ENCODE measurements at places on chromosomes 6 and 20.

DNA sequence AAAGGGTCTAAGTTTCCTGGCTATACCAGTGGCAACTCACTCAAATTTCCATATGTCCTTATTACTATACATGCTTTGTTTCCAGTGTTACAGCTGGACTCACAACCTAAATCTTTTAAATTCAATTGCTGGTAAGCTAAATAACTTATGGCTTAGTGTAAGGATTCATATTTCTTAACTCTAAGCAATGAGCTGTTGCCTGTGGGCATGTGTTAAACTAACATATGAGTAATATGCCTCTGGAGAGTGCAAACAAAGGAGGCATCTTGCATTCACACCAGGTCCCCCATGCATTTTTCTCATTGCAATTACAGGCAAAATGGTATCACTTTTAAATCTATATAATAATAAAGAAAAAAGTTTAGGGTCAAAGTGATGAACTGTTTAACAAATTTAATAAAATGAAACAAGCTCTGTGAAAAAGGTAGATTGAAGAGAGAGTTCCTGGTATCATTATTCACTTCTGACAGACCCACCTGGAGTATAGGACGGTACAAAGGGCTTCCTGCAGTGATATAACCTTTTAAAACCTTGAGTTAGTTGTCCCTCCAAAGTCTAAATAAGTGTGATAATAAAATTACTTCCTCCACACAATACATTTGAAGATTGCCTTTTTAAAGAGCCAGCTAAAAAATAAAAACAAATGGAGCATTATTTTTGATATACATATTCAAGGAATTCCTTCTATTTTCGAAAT, 57.6 kb upstream of the HMGCLL1 start:
- no peak for DNase-seq

- no peak for DNase-seq
These were observed 235.4 kb downstream of the CDKAL1 start for GRCh38 chr6:20769631-20770030.

GRCh38 chr6:154933181-154933827, 61.8 kb upstream of the TIAM2 start:
- no peak for DNase-seq

DNA sequence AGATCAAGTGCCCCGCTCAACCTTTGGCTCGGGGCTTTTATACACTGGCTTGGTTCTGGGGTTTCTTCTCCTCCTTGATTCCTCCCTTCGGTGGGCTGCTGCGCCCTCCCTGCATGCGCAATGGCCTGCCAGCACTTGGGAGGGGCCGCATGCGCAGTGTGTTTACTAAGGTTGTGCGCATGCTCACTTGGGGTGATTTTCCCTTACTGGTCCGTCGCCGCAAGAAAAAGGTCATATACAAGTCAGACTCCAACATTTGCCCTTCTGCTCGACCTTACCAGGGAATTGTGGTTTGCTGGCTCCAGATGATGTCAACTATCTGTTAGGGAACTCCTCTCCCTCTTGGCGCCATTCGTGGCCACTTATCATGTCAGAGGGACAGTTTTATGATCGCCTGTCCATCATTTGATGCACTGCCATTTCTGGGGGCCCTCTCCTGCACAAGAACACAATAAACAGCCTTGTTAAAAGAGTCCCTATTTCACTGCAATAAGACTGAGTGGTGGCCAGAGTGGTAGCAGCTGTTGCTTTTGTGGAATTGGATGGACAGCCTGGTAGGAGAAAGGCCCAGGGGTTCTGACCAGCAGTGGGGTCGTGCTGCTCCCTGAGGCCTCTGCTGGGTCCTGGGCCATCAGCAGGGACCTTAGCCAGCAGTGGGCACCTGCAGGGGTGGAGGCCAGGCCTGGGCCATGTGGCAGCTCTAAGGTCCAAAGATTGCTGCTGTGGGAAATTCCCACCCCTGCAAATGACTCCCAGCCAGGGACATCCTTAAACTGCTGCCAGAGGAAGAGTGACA, 2.8 kb upstream of the LBP start:
- DNase-seq: no peak

- no peak for DNase-seq
These were observed 65.5 kb downstream of the TSHZ2 start for GRCh38 chr20:53037621-53038020.

DNA sequence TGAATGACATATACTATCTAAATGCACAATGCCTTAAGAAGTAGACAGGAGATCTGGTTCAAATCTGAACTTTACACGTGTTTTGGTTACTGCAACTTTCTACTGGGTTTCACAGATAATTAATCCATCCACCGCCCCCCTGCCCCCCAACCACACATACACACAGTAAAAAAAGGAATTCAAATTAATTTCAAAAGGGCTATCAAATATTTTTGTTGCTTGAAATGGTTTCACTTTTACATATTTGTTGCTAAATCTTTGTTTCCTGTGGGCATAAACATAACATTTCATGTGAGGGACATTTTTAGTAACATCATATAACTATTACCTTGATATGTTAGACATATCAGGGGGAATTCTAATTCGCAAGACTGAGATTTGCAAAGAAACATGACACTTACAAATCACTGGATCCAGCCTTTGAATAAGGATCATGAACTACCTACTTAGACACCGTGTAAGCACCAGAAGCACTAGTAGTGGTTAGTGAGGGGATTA, 7.5 kb downstream of the NEDD9 start:
- no peak for DNase-seq

GRCh38 chr6:14274546-14275492, 157.2 kb downstream of the CD83 start:
- DNase-seq: no peak

DNA sequence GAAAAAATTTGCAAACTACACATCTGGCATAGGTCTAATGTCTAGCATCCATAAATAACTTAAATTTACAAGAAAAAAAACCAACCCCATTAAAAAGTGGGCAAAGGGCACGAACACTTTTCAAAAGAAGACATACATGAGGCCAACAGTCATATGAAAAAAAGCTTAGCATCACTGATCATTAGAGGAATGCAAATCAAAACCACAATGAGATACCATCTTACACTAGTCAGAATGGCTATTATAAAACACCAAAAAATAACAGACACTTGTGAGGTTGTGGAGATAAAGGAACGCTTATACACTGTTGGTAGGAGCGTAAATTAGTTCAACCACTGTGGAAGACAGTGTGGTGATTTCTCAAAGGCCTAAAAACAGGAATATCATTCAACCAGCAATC, 33.7 kb upstream of the EPB41L2 start:
- no peak for DNase-seq

GRCh38 chr6:121855521-121855920, 420.1 kb downstream of the GJA1 start:
- no peak for DNase-seq

GRCh38 chr6:105514306-105514705, 111.4 kb upstream of the PREP start:
- no peak for DNase-seq

GRCh38 chr20:25150016-25150415, 45.5 kb upstream of the ENTPD6 start:
- no peak for DNase-seq

GRCh38 chr20:46558511-46558959, 8.1 kb upstream of the OCSTAMP start:
- peak; percentile 36 for DNase-seq

DNA sequence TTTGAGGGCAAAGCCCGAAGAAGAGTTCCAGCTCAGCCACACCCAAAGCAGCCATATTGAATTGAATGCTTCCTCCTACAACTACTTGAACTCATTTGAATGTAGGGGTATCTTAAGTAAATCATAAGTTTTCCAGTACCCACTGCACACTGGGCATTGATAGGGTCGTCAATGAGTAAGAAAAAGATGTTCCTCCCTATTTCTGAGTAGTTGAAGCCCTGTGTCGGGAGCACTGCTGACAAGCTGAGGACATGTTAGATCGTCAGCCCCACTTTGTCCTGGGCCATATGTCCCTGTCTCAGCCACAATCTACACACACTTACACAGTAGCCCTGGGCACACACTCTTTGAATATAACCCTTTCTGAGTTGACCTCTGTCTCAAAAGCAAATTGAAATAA, 105.7 kb downstream of the ARHGAP18 start:
- DNase-seq: no peak

GRCh38 chr20:12458241-12458640, 540.5 kb downstream of the BTBD3 start:
- no peak for DNase-seq

DNA sequence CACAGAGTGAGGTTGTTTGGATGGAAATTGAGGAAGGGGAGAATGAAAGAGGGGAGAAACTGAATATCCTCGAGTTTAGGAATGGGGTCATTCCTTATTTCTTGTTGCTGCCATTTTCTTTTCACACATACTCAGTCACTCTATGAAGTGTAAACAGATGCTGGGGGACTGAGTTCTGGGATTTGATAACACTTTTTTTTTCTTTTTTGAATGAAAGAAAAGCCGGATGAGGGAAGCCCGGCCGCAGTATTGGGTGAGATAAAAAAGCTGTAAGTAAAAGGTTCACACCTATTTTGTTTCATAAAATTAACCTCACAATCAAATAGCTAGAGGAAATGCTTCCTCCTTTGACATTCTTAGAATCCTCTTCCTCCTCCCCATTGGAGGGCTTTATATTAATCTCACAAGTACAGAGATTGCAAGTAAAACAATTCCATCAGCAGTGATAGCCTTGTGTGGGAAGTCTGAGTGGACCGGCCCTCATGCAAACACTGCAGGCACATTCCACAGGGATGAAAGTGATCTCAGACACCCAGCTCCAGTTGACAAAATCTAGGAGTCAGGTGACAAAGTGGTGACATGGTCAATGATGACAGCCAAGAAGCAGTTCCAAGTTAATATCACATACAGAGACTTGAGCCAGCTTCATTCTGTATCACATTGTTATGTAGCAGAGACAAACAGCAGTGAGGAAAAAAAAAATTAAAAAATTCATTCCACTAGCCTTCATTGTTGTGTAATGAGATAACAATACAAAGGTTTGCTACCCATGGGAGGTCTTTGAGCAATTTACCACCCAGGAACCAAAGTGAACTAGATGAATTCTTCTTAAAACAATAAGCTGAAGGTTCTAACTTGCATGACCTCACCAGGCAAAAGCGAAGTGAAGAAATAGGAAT, 391.1 kb upstream of the HSF2 start:
- no peak for DNase-seq

DNA sequence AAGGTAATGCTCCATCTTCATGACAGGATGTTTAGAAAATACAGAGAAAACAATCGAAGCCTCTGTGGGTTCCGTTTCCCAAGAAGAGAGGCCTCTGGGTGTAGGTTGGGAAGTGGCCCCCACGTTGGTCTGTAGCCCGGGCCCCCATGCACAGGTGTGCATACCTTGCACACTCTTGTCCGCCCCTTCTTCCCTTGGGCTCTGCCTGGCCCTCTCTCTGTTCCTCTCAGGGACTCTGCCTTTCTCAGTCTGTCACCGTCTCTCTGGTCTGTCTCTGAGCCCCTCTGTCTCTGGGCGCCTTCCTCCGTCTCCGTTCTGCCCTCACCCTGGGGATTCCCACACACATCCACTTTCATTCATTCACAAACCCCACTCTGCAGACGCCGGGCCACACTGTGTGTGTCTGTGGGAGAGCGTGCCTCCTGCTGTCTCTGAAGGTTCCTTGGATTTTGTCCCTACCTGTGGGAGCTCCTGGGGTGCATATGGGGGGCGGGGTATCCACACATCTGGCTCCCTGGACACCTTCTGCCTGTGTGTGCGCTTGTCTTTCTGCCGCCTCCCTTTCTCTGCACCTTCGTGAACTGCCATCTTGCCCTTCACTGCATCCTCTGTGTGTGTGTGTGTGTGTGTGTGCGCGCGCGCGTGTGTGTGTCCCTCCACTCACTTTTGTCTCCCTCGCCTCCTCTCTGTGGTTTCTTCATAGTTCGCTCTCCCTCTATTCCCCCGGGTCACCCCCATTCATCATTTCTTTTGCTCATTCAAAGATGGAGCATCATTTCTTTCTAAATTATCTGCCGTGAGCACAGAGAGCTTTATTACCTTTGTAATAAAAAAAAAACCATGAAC, 75.3 kb downstream of the SRC start:
- DNase-seq: no peak

DNA sequence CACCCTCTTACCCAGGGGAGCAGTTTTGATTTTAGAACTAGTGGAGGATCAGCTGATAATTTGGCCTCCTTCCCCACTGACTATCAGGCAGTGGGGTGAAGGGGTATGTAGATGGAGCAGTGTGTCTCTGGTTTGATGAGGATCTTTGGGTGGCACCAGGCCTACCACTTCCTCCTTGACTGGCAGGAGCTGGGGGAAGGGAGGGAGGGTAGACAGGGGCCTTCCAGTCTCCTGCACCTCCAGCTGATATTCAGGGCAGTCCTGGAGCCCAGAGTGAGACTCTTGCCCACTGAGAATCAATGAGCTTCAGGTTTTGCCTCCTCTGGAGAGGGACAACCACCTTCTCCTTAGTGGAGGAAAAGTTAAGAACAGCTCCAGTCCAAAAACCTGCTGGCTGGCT, 3.2 kb downstream of the DEF6 start:
- no peak for DNase-seq

DNA sequence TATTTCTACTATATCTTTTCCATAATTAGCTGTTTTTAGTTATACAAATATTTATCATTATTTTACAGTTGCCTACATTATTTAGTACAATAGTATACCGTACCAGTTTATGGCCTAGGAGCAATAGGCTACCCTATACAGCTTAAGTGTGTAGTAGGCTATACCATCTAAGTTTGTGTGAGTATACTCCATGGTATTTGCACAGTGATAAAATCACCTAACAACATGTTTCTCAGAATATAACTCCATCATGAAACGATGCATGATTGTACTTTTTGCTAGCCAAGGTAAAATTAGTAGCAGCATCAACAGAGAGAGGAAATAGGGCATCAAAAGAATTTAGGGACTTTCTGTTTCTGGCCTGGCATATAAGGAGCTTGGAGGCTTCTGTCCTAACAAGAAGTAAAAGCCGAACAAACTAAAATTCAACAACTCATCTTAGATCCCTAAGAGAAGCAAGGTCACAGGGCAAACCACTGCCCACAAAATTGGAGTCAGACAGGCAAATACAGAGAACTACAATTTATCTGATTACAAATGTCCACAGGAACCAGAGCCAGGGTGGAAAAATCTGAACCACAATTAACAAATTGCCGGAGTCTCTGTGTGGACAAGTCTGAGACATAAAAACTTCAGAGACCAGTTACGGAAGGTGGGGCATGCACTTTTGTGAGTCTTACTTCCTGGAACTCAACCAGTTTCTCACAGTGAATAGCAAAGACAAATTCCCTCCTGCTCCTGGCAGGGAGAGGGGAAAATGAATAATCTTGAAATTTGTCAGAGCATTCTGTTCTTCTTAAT, 671.4 kb downstream of the RFPL4B start:
- no peak for DNase-seq

DNA sequence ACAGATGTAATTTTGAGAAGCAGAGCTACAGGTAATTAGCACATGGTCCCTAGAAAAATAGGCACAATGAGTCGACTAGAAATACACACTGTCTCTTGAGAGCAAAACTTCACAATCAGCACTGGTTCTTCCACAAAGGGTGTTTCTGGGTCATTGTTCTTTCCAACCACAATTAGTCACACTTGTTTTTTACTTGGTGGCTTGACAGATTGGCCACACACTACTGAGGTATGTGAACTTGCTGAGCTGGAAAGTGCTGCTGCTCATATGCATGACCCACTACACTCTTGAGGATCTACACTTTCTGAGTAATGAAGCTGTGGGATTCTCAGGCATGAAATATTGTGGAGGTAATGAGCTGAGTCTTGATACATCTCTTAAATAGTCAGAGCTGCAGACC, 347.7 kb downstream of the BCKDHB start:
- DNase-seq: no peak

Measured in stimulated activated CD4-positive, alpha-beta T cell treated with anti-CD3 and anti-CD28 coated beads, Interleukin-4, amount 100 ng/mL, for 1 hour (primary cell).